ENCODE measurements at places on chromosomes 1 and 21.

DNA sequence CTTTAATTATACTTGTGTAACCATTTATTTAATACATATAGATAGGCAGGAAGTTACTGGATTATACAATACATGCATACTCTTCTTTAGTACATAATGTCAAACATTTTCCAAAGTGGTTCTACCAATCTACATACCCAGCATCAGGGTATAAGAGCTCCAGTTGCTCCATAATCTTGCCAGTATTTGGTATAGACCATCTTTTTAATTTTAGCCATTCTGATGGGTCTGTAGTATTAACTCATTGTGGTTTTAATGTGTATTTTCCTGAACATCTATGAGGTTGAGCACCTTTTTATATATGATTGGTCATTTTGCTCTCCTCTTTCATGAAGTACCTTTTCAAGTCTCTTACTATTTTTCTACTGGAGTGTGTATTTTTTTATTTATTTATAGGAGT lies 32.1 kb downstream of the EBNA1BP2 start:
- DNase-seq, result no peak

GRCh38 chr1:206803221-206803730 lies 31.0 kb upstream of the IL10 start:
- DNase-seq, result no peak

DNA sequence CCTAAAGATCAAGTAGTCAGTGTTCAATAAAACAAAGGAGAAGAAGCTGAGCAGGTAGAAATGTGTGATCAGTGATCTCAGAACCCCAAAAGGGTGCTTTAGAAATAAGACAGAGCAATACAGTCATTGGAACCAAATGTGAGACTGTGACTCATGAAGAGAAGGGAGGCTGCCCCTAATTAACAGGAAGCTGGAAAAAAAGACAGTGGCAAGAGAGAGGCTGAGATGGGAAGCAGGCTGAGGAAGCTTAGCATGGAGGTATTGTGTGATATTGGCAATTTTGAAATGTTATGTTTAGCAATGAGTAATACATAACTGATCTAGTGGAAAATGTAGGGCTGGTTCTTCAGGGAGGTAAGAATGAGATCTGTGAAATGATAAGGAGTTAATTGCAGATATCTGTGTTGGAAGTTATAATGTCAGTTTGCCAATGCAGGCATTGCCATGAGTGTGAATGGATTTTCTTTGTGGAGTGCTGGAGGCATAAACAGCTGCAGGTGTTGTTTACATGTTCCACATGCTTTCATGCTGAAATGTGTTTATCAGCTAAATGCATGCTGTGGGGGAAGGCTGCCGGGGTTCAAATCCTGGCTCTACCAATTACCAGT lies 90.6 kb upstream of the CACNA1E start:
- no peak for DNase-seq

GRCh38 chr21:27756191-27756590 lies 789.3 kb upstream of the ADAMTS5 start:
- DNase-seq, result no peak

- no peak for DNase-seq
Measured at GRCh38 chr1:115182012-115182715, 92.9 kb upstream of the TSPAN2 start.

DNA sequence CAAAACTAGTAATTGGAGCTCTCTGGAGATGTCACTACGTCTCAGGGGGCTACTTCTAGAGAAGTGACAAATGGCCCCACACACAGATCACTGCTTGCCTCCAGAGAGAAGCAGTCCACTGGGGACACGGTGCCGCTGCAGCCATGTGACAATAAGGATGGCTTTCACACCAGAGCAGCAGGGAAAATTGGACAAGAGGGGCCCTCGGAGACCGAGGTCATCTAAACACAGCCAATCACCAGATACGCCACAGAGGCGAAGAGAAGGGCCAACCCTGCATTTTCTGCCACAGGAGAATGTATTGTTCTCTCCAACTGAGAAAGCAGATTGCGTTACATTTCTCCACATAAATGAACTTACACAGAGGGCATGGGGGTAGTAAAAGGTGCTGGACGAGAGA lies 51.2 kb upstream of the TIAM1 start:
- DNase-seq, result peak; percentile 10

DNA sequence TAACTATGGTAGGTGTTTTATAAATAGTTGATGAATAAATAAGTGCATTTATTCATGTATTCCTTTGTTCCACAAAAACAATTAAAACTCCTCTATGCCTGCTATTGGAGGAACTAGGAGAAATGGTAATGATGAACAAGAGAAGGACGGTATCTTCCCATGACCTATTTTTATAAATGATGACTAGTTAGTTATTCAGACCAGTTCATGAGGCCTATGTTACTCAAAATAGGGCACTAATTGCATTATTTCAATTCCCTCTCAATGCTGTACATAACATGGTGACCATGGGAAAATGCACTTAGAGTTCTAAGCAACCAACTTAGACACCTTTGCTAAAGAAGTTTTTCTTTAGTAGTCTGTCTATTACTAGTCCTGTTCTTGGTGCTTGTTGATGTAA lies 53.1 kb downstream of the XCL1 start:
- no peak for DNase-seq

Data from hypothalamus (tissue), 51 donors.